Stimulated activated CD8-positive, alpha-beta memory T cell treated with anti-CD3 and anti-CD28 coated beads, Interleukin-4, amount 100 ng/mL, for 1 hour (primary cell): ENCODE measurements at places on chromosomes 2 and 18.

GRCh38 chr2:177124371-177124770 is 88.2 kb upstream of the HNRNPA3 start:
- DNase-seq = no peak

DNA sequence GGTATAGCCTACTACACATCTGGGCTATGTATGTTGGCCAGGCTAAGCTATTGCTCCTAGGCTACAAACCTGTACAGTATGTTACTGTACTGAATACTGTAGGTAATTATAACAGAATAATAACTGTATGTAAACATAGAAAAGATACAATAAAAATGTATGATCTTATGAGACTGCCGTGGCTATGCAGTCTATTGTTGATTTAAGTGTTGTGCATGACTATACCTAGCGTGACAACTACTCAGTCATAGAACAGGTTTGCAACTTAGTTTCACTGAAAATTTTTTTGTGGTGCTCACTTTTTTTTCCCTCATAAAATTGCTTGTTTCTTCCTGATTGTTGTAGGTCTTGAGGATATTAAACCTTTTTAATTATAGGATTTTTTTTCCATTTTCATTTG is 25.9 kb downstream of the KCMF1 start:
- DNase-seq = no peak

DNA sequence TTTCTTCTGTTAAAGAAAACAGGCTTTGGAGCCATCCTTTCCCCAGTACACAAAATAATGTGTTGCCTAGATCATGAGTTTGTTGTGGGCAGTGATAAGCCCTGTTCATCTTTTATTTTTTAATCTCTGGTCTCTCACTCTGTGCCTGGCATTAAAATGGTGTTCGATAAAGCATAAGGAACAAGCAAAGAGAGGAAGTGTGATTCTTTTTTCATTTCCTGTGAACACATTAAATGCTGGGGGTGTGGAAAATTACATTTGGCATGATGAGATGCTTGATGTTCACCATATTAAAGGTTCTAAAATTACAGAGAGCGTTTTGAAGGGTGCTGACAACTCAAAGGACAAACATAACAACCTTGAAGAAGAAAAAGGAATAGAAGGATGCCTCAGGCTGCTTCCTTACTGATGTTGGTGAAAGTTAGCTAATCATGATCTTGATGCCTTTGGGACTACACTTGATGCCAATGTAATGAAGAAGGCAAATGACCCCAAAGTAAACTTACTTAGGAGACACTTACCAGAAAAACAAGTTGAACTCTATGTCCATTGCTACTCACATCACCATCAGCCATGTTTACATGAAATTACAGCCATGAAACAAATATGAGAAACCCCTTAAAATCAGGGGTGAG is 33.0 kb downstream of the TMEFF2 start:
- DNase-seq = no peak

- DNase-seq = no peak
Measured at GRCh38 chr2:174914853-174915760, 90.1 kb downstream of the CHN1 start.

- DNase-seq = no peak
Measured at GRCh38 chr2:181846399-181847197, 44.9 kb upstream of the ITPRID2 start.

- no peak for DNase-seq
Measured at GRCh38 chr2:43255296-43255910, 29.0 kb upstream of the ZFP36L2 start.
